ENCODE measurements at places on chromosomes 3 and 15. TPM values are rescaled to one million over a fixed set of nuclear protein-coding genes. Genes with fewer than 3 reads are reported as not detected.

- no peaks in the 10 kb centered on the region for H3K4me1 ChIP-seq
- H3K36me3 ChIP-seq: no peaks in the 10 kb centered on the region
- no peak overlapping the region for H3K27ac ChIP-seq
- no peak overlapping the region for H3K4me3 ChIP-seq
- DNase-seq: no peak
These were observed 25.9 kb downstream of the CCDC32 start for GRCh38 chr15:40538976-40539375.

DNA sequence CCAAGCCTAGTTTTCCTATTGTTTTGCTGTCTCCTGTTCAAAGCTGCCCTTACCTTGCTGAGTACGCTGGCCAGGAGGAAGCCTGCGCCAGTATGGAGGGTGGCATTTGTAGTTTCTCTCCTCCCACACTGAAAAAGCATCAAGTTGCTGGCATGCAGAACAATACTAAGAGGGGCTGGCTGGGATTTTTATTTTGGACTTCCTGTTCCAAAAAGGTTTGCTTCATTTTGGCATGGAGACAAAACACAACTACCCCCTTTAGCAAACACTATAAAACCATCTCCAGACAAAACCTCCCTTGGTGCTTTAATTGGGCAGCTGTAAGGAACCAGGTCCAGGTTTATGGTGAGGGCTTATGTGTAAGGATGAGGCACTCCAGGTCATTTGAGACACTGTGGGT lies 457.6 kb downstream of the PDCD6IP start:
- H3K4me1 ChIP-seq: peaks cover 14% of the 10 kb centered on the region
- H3K27ac ChIP-seq: no peak overlapping the region
- no peak overlapping the region for H3K4me3 ChIP-seq
- no peak for DNase-seq
- H3K27me3 ChIP-seq: no peaks in the 10 kb centered on the region
- no peaks in the 10 kb centered on the region for H3K36me3 ChIP-seq

DNA sequence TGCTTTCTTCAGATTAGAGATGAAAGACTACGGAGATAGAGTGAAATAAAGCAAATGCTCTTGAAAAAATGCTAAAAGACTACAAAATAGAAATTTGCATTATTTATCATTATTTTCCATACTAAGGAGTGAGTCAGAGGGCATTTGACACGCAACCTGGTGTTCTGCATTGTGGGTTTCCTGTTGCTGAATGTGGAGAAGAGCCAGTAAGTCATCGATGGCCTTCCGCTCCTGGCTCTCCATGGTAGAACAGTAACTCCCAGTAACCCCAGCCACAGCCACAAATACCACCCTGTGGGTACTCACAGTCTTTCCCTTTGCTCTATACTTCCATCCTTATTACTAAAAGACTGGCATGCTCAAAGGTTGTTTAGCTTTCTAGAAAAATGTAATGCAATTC lies 61.5 kb downstream of the CGGBP1 start:
- no peak overlapping the region for H3K4me3 ChIP-seq
- H3K27ac ChIP-seq: no peak overlapping the region
- no peaks in the 10 kb centered on the region for H3K27me3 ChIP-seq
- no peak for DNase-seq

- no peaks in the 10 kb centered on the region for H3K27me3 ChIP-seq
- H3K27ac ChIP-seq: no peak overlapping the region
- H3K4me1 ChIP-seq: peaks cover 10% of the 10 kb centered on the region
- no peak overlapping the region for H3K4me3 ChIP-seq
These were observed 31.8 kb downstream of the RBM5 start for GRCh38 chr3:50120364-50121071.

Gene ARGFX
- not detected for total RNA-seq

GRCh38 chr3:135325726-135326235 lies 530.7 kb downstream of the EPHB1 start:
- DNase-seq: no peak
- no peak overlapping the region for H3K27ac ChIP-seq
- H3K4me3 ChIP-seq: no peak overlapping the region
- no peaks in the 10 kb centered on the region for H3K4me1 ChIP-seq
- H3K36me3 ChIP-seq: no peaks in the 10 kb centered on the region
- no peaks in the 10 kb centered on the region for H3K27me3 ChIP-seq
